T-helper 17 cell (primary cell): ENCODE measurements at places on chromosomes 1 and 21.

GRCh38 chr1:147641695-147642592 lies 28.4 kb downstream of the ACP6 start:
- H3K27me3 ChIP-seq = no peaks in the 10 kb centered on the region
- H3K36me3 ChIP-seq = peaks cover 14% of the 10 kb centered on the region
- DNase-seq = no peak
- peaks cover 61% of the 10 kb centered on the region for H3K4me1 ChIP-seq
- peak overlapping the region; percentile 91 for H3K27ac ChIP-seq

DNA sequence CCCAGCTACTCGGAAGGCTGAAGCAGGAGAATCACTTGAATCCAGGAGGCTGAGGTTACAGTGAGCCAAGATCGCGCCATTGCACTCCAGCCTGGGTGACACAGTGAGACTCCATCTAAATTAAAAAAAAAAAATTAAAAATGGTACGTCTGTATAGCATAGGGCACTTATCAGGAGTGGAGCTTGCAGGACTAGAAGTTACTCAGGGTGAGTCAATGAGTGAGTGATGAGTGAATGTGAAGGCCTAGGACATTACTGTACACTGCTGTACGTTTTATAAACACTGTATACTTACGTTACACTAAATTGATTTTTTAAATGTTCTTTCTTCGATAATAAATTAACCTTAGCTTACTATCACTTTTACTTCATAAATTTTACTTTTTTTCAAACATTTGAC lies 183.6 kb downstream of the NR5A2 start:
- H3K36me3 ChIP-seq = peaks cover 3% of the 10 kb centered on the region
- H3K4me3 ChIP-seq = no peak overlapping the region
- no peak overlapping the region for H3K27ac ChIP-seq
- H3K4me1 ChIP-seq = peaks cover 4% of the 10 kb centered on the region

GRCh38 chr1:222106377-222106776 lies 364.5 kb upstream of the DUSP10 start:
- H3K27me3 ChIP-seq = peaks cover 30% of the 10 kb centered on the region
- H3K36me3 ChIP-seq = peaks cover 2% of the 10 kb centered on the region
- no peak overlapping the region for H3K4me3 ChIP-seq

GRCh38 chr21:44572959-44573583 lies 458 bp upstream of the KRTAP10-4 start:
- no peak overlapping the region for H3K27ac ChIP-seq
- peaks cover 8% of the 10 kb centered on the region for H3K4me1 ChIP-seq
- no peak for DNase-seq

- DNase-seq = no peak
- no peaks in the 10 kb centered on the region for H3K27me3 ChIP-seq
- peaks cover 13% of the 10 kb centered on the region for H3K4me1 ChIP-seq
- H3K4me3 ChIP-seq = no peak overlapping the region
- H3K36me3 ChIP-seq = peaks cover 3% of the 10 kb centered on the region
- H3K27ac ChIP-seq = no peak overlapping the region
Observed at GRCh38 chr1:246450611-246451251, 56.3 kb downstream of the SMYD3 start.

- no peaks in the 10 kb centered on the region for H3K36me3 ChIP-seq
- DNase-seq = no peak
- H3K4me3 ChIP-seq = no peak overlapping the region
- H3K4me1 ChIP-seq = no peaks in the 10 kb centered on the region
Observed at GRCh38 chr1:163537809-163538208, 216.1 kb downstream of the NUF2 start.

GRCh38 chr1:154117642-154118041 lies 37.2 kb downstream of the NUP210L start:
- H3K4me3 ChIP-seq = no peak overlapping the region
- DNase-seq = no peak
- H3K36me3 ChIP-seq = no peaks in the 10 kb centered on the region
- peaks cover 14% of the 10 kb centered on the region for H3K4me1 ChIP-seq
- H3K27ac ChIP-seq = no peak overlapping the region
- H3K27me3 ChIP-seq = no peaks in the 10 kb centered on the region

DNA sequence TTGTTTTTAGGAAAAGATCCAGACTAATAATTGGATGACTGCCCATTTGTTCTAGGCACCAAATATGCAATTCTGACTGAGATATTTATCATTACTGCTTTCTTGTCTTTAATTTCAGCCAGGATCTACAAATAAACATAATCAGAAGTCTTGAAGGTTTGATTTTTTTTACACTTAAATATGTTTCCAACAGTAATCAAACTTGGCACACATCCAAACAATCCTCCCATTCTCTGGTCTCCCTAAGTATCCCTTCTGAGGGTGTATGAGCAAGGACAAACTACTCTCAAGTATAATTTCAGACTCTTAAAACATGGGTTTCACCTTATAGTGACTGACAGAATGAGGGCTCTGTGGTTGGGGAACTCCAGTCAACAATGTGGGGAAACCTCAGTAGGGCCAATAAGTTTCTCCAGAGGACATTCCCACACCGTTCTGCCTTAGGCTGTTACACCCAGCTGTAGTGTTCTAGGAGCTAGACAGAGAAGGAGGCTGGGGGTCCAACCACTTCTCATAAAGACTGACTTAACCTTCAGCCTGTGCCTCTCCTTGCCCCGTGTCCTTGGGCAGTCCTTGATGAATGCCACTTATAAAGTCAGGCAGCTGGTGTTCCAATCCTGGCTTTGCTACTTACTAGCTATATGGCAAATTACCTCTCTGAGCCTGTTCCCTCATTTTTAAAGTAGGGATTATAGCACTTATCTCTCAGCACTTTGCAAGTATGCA lies 1.5 kb upstream of the PALMD start:
- DNase-seq = no peak
- H3K4me1 ChIP-seq = peaks cover 3% of the 10 kb centered on the region
- H3K36me3 ChIP-seq = no peaks in the 10 kb centered on the region
- no peak overlapping the region for H3K27ac ChIP-seq
- H3K27me3 ChIP-seq = peaks cover 36% of the 10 kb centered on the region
- no peak overlapping the region for H3K4me3 ChIP-seq

GRCh38 chr1:235920596-235921375 lies 54.1 kb upstream of the LYST start:
- no peaks in the 10 kb centered on the region for H3K36me3 ChIP-seq
- peak overlapping the region; percentile 78 for H3K27ac ChIP-seq
- peaks cover 27% of the 10 kb centered on the region for H3K4me1 ChIP-seq
- no peak overlapping the region for H3K4me3 ChIP-seq

- no peak for DNase-seq
- H3K27me3 ChIP-seq = no peaks in the 10 kb centered on the region
- no peak overlapping the region for H3K27ac ChIP-seq
- H3K4me3 ChIP-seq = no peak overlapping the region
- H3K36me3 ChIP-seq = no peaks in the 10 kb centered on the region
Observed at GRCh38 chr1:241645199-241645598, 5.0 kb upstream of the CHML start.

DNA sequence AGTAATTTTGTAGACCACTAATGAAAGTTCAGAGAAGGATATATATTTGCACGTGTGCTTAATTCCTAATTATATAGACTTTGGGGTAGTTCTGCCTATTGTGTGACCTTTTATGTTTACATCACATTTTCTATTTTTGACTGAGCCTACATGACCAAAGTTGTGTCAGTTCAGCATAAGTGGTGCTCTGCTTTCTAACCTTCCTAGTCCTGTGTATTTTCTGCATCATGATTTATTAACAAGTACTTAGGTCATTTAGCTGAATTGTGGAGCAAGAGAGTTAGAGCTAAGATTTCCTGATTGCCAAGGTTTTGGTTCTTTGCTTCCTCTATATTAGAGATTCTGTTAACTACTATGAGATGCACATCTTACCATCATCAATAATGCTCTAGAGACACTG lies 176.0 kb downstream of the C1orf21 start:
- no peak overlapping the region for H3K4me3 ChIP-seq
- H3K27ac ChIP-seq = no peak overlapping the region
- no peaks in the 10 kb centered on the region for H3K4me1 ChIP-seq
- no peak for DNase-seq
- no peaks in the 10 kb centered on the region for H3K36me3 ChIP-seq
- peaks cover 26% of the 10 kb centered on the region for H3K27me3 ChIP-seq

- H3K4me3 ChIP-seq = peak overlapping the region; percentile 83
- peak overlapping the region; percentile 93 for H3K27ac ChIP-seq
- H3K36me3 ChIP-seq = peaks cover 8% of the 10 kb centered on the region
- DNase-seq = no peak
- no peaks in the 10 kb centered on the region for H3K27me3 ChIP-seq
Observed at GRCh38 chr1:155967341-155968050, 10.9 kb downstream of the ARHGEF2 start.

GRCh38 chr1:61142726-61143500 lies 60.6 kb downstream of the NFIA start:
- no peaks in the 10 kb centered on the region for H3K4me1 ChIP-seq
- H3K36me3 ChIP-seq = peaks cover 2% of the 10 kb centered on the region
- H3K4me3 ChIP-seq = peak overlapping the region; percentile 52
- DNase-seq = no peak
- peaks cover 5% of the 10 kb centered on the region for H3K27me3 ChIP-seq
- no peak overlapping the region for H3K27ac ChIP-seq

GRCh38 chr21:46172863-46173528 lies 11.3 kb downstream of the SPATC1L start:
- no peak overlapping the region for H3K27ac ChIP-seq
- H3K4me1 ChIP-seq = no peaks in the 10 kb centered on the region
- H3K36me3 ChIP-seq = peaks cover 3% of the 10 kb centered on the region
- no peak for DNase-seq

DNA sequence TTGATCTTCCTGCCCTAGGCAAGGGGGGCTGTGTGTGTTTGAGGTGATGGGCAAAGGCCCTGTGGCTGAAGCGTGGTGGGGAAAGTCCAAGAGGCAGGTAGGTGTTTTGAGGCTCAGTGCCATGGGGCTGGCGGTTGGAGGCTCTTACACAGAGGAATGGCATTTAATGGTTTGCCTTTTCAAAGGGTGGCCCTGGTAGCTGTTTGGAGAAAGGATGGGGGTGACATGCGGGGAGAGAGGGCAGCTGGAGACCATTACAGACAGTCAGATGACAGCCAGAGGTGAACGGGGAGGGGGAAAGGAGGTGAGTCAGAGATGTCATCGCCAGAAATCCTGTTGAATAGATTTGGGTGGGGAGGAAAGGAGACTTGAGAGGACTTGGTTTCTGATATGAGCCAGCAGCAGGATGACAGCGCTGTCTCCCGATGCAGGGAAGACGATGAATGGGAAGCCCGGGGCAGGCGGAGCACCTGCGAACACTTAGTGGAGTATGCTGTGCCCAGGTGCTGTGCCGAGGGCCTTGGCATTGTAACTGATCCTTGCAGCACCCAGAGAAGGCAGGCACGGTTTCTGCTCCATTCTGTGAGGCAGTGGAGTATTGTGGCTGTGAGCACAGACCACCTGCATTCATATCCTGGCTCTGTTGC lies 56.3 kb downstream of the MAN1C1 start:
- peak overlapping the region; percentile 80 for H3K27ac ChIP-seq
- no peak overlapping the region for H3K4me3 ChIP-seq
- H3K36me3 ChIP-seq = peaks cover 7% of the 10 kb centered on the region
- H3K4me1 ChIP-seq = peaks cover 70% of the 10 kb centered on the region

GRCh38 chr1:75053207-75053606 lies 81.0 kb upstream of the LHX8 start:
- no peak for DNase-seq
- no peaks in the 10 kb centered on the region for H3K36me3 ChIP-seq
- no peaks in the 10 kb centered on the region for H3K27me3 ChIP-seq
- no peak overlapping the region for H3K4me3 ChIP-seq
- H3K4me1 ChIP-seq = no peaks in the 10 kb centered on the region
- no peak overlapping the region for H3K27ac ChIP-seq

DNA sequence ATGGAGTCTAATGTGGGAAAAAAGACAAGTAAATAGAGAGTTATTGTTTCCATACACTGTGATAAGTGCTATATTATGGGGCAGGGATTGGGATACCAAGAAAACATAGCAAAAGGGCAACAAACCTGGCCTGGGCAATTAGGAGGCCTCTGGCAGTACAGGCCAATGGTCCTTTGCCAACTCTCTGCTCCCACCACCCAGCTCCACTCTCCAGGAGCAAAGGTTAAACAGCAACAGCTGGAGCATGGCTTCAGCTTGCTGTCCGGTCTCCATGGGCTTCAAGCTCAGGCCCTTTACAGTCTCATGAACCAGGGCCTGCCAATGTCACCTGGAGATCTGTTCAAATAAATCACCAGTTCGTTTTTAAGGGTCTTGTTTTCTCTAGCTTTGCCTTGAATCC lies 37.2 kb upstream of the ARHGAP29 start:
- no peak overlapping the region for H3K27ac ChIP-seq
- H3K27me3 ChIP-seq = peaks cover 19% of the 10 kb centered on the region
- no peaks in the 10 kb centered on the region for H3K36me3 ChIP-seq
- no peaks in the 10 kb centered on the region for H3K4me1 ChIP-seq
- H3K4me3 ChIP-seq = no peak overlapping the region
- DNase-seq = no peak

GRCh38 chr1:109162626-109163025 lies 48.7 kb downstream of the ELAPOR1 start:
- H3K27me3 ChIP-seq = no peaks in the 10 kb centered on the region
- peaks cover 18% of the 10 kb centered on the region for H3K4me1 ChIP-seq
- H3K36me3 ChIP-seq = no peaks in the 10 kb centered on the region
- DNase-seq = no peak
- no peak overlapping the region for H3K4me3 ChIP-seq

DNA sequence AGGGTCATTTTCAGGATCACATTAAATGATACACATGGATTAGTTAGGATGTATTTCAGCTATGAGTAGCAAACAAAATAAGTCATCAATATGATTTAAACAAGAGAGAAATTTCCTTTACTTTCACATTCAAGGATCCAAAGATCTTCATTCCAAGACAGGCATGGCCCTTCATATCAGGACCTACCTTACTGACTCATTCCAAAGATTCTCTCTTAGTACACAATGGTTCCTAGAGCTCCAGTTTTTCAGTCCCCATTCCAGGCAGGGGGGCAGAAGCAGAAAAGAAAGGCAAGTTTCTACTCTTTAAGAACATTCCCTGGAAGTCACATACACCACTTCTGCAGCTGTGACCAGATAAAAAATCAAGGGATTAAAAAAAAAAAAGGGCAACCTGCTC lies 23.7 kb downstream of the RGS2 start:
- H3K27me3 ChIP-seq = peaks cover 8% of the 10 kb centered on the region
- peaks cover 2% of the 10 kb centered on the region for H3K4me1 ChIP-seq
- no peak overlapping the region for H3K27ac ChIP-seq

- no peaks in the 10 kb centered on the region for H3K4me1 ChIP-seq
- no peak overlapping the region for H3K27ac ChIP-seq
- peaks cover 59% of the 10 kb centered on the region for H3K27me3 ChIP-seq
- no peaks in the 10 kb centered on the region for H3K36me3 ChIP-seq
- DNase-seq = no peak
Observed at GRCh38 chr1:179588425-179589024, 3.1 kb upstream of the TDRD5 start.

DNA sequence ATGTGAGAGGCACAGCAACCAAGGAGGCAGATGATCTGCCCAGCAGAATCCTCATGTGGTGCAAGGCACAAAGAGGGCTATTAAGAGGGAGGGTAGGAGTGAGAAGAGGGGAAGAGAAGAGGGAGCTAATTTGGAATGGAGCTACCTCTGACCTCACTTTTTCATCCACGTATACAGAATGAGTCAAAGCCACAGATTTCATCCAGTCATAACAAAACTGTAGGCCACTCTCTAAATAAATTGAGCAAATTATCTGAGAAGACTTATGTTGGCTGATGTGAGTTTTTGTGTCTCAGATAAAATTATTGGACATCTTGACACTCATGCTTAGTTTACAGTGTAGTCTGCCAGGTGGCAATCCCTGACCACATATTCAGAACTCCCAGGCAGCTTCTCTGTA lies 325.6 kb downstream of the TTLL7 start:
- H3K4me3 ChIP-seq = no peak overlapping the region
- H3K27ac ChIP-seq = peak overlapping the region; percentile 19
- no peaks in the 10 kb centered on the region for H3K36me3 ChIP-seq

- no peaks in the 10 kb centered on the region for H3K27me3 ChIP-seq
- H3K27ac ChIP-seq = peak overlapping the region; percentile 51
- H3K36me3 ChIP-seq = peaks cover 7% of the 10 kb centered on the region
- no peak for DNase-seq
- peaks cover 30% of the 10 kb centered on the region for H3K4me1 ChIP-seq
- H3K4me3 ChIP-seq = no peak overlapping the region
Observed at GRCh38 chr1:52550447-52550846, 2.4 kb downstream of the TUT4 start.
